Esophagus squamous epithelium (tissue), 5 donors: ENCODE measurements at places on chromosomes 7 and 10.

DNA sequence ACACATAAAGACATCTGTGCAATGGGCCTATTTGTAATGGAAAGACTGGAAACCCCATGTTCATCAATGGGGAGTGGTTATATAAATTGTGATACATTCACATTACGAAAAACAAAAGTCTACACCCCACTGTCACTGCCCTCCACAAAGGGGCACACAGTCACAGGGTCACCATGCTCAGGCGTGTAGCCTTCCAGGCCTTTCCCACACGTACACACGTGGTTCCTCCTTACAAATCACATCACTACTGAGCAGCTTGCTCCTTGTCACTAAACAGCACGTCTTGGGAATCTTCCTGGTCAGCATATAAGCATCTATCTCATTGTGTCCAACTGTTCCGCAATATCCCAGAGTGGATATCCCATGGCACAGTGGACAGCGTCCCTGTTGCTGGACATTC, 163.1 kb downstream of the SLIT1 start:
- no peak for DNase-seq

DNA sequence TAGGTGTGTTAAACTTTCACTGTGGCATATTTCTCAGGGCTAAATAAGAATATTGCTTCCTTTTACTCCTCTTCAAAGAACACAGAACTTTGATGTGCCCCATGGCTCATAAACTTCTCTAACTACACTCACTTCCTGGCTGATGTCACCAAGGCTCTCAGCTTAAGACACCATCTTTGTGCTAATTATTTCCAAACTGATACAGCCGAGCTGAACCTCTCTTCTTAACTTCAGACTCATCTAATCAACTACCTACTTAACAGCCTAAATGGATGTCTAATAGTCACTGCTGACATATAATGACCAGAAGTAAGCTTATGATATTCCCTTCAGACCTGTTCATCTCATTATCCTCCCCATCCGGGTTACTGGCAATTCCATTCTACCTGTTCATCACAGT, 3.6 kb downstream of the C10orf67 start:
- DNase-seq: no peak

- DNase-seq: no peak
These were observed 2.4 kb downstream of the ADRB1 start for GRCh38 chr10:114046087-114046458.

DNA sequence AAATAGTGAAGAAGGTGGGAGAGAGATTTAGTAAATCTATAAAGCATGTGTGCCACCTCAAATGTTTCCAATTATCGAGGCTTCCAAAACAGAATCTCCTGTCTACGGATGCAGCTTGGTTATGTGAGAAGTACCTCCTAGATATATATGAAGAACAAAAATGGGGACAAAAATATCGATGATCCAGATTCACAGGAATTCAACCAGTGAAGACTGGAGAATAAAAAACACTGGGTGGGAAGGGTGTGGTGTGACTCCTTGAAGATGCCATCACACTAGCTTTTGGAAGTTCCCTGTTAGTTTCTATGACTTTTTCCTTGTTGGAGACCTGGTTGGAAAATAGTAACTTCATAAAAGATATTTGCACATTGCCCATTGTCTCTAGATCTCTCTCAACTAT, 152.4 kb downstream of the LRRC4 start:
- DNase-seq: no peak

DNA sequence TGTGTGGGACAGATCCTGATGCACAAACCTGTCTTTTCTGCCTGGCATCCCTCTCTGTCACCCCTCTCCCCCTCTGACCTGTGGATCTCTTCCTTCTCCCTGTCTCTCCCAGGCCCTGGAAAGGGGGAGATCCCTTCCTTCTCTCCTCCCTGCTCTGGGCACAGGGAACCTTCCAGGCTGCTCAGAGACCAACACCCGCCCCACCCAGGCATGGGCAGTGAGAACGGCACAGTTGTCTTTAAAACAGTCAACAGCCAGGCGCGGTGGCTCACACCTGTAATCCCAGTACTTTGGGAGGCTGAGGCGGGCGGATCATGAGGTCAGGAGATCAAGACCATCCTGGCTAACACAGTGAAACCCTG, 34.7 kb downstream of the KCNH2 start:
- DNase-seq: no peak

DNA sequence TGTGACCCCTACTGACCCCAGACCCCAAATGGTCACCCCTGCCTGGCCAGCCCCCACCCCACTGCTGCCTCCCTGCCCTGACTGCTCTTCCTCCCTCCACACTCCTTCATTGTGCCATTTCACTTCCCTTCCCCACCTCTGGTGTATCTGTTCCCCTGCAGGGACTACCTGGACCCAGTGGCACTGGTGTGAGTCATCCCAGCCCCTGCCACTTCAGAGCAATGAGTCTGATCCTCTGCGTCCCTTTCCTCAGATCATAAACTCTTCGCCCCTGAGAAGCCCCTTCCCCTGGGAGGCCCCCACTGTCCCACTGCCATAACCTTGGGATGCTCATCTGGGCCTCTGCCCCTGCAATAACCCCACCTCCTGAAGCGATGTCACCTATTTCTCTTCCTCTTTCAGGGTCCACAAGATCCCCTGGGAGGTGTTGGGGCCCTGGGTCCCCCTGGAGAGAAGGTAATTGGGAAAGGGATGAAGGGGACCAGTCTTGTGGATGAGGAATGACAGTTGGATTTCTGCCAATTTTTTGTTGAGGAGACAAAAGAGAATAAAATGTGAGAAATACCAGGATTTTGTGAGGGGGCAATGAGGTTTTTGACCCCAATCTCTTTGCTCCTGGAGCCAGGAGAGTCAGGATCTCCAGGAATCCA, 19.1 kb upstream of the VOPP1 start:
- DNase-seq: no peak

DNA sequence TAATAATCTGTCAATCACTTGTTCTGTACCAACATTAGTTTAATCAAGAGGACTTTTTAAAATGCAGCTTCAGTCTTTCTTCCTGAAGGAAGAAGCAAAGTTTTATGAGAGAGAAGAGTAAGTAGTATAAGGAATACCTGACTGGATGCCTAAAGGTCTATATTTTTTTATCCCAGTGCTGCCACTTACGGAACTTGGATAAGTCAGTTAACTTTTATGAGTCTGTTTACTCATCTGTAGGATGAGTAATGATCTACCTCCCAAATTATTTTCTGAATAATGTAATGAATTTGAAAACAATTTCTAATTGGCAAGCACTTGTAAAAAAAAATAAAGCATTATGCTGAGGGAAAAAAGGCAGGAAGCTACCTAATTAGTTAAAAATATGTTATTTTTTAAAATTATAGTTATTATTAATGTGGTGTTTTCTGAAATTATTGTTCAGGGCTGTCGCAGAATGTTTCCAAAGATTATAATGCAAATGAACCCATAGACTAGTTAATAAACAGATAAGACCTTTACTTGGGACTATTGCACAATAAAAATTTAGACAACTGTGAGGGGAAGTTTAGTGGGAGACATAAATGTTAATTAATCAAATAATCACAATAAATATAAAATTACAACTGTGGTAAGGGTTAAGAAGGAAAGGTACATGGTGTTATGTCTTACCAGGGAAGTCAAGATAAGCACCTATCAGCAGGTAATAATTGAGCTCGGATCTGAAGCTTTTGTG, 24.6 kb downstream of the SLK start:
- no peak for DNase-seq

DNA sequence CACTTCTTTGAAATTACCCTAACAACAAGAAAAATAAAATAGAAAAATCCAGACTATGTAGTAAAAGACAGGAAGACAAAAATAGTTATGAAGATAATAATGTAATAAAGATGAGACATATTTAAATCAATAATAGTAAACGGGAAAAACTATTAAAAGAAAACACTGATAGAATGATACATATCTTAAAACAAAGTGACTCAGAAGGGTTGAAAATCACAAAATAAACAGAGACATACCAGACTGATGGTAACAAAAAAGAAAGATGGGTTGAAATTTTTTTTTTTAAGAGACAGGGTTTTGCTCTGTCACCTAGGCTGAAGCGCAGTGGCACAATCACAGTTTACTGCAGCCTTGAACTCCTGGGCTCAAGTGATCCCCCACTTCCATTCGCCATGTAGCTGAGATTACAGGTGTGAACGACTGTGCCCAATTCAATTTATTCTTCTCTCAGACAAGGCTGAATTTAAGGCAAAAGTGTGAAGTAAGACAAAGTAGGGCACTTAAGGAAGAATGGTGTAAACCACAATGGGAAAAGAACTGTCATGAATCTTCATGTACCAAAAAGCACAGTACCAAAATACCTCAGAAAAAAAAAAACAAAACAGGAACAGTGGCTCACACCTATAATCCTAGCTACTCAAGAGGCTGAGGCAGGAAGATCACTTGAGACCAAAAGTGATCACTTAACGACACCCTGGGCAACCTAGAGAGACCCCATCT, 47.4 kb downstream of the LMBR1 start:
- no peak for DNase-seq

- no peak for DNase-seq
These were observed 472.1 kb downstream of the SEMA3D start for GRCh38 chr7:84714765-84715164.

DNA sequence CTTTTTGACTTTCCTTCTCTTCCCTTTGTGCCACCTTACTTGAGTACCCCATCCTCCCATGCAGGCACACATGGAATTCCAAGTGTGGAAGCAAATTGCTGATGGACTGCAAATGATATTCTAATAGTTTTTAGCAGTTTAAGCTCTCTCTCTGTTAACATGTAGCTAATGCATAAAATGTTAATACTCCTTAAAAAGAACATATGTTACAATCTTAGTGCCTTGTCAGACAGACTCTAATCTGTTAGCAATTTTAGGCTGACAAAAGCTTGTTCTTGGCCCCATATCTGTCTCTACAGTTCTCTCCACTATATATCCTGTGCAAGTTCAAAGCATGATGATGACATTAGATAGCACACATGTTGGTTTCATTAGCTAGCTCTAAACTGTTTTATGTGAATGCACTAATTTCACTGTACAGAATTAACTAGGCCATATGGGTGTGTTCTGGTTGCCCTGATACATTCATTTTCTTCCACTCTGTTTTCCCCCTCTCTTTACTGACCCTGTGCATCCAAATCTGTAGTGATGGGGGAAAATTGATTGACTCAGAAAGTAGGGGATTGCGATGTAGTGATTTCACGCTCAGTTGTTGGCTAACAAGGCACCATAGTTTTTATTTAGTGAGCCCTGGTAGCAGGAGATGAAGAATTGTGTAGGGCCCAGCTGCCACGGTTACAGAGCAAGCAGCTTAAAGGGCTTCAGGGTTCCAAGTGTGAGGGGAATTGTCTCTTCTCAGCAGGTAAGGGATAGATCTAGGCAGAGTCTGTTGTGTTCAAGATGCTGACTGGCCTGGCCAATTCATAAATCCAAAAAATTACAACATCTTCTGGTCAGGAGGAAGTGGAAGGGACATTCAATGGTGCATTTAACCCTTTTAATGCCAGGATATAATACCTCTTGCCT, 114.6 kb upstream of the FZD1 start:
- DNase-seq: no peak

- no peak for DNase-seq
These were observed 519.1 kb upstream of the ANKRD30A start for GRCh38 chr10:36606234-36606839.

- no peak for DNase-seq
These were observed 31.4 kb downstream of the CCDC71L start for GRCh38 chr7:106629516-106629915.

DNA sequence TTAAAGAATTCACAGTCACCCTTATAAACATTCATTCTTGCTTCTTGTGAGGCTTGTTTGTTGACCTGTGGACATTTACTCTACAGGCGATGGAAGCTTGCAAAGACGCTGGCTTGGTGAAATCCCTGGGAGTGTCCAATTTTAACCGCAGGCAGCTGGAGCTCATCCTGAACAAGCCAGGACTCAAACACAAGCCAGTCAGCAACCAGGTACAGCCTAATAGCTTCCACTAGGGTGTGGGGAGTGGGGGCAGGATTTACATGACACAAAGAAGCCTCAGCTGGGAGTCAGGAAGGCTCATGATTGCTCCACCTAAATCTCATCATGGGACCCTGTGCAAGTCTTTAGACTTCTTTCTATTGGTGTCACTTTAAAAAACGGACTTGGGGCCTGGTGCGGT, 29.0 kb downstream of the AKR1D1 start:
- no peak for DNase-seq
